ENCODE measurements at places on chromosomes 12 and 14.

GRCh38 chr14:61385002-61385685, 63.8 kb downstream of the PRKCH start:
- DNase-seq, result no peak

DNA sequence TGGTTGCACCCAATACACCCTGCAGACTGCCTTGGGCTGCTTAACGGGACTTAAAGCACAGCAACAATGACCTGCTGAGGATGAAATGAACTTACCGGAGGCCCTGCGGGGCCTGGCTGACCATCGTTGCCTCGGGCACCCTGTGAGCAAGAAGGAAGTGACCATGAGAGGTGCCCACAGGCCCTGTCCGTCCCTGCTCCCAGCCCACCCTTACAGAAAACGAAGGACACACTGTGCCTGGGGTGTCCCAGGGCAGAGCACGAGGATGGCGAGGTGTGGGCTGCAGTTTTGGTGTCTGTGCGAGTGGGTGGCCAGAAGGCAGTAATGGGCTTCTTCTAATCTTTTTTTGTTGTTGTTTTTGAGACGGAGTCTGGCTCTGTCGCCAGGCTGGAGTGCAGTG, 14.6 kb downstream of the COL2A1 start:
- DNase-seq, result no peak

DNA sequence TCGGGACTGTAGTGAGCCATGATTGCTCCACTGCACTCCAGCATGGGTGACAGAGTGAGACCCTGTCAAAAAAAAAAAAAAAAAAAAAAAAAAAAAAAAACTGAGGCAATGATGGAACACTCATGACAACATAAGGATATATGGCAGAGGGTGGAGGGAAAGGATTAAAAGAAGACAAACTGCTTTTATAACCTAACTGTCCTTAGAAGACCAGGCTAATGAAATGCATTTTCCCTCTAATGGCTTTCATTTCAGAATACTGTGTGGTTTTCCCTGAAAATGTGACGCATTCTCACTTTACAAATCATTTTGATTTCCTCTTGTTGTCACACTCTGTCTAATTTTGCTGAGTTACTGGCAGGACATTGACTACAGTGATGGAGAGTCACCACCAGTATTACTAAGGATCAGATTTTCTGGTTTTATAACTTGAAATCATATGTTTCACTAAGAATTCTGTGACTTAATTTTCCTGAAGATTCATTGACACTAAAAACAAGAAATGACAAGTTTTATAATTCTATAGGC, 137.6 kb upstream of the SSTR1 start:
- peak; percentile 44 for DNase-seq

- no peak for DNase-seq
Measured at GRCh38 chr14:71380271-71380670, 473.0 kb downstream of the PCNX1 start.

- no peak for DNase-seq
Measured at GRCh38 chr12:83388551-83388950, 701.8 kb downstream of the TMTC2 start.

GRCh38 chr12:113152835-113153814, 3.6 kb downstream of the CFAP73 start:
- DNase-seq, result peak; percentile 89

GRCh38 chr14:76956316-76957090, 72.0 kb downstream of the IRF2BPL start:
- DNase-seq, result peak; percentile 95

GRCh38 chr14:62462988-62463387, 582.3 kb downstream of the KCNH5 start:
- DNase-seq, result no peak

DNA sequence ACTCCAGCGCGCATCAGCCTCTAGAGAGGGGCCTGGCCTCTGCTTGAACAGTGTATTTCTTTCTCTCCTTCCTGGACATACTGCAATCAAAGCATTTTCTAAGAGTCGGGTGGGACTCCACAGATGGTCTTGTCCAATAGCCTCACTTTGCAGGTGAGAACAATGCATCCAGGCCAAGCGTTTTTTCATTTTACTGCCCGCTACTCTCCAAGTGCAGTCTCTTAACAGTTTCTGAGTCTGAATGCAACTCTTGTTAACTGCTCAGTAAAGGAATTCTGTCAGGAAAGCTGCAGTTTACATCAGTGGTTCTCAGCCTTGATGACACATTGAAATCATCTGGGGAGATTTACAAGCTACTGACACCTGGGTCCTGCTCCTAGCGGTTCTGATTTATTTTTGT, 57.0 kb downstream of the IRF2BPL start:
- DNase-seq, result no peak

GRCh38 chr14:104477117-104477623, 102.4 kb upstream of the C14orf180 start:
- no peak for DNase-seq

GRCh38 chr12:121571920-121572319, 8.9 kb downstream of the KDM2B start:
- no peak for DNase-seq

- DNase-seq, result no peak
Measured at GRCh38 chr12:11769723-11770514, 120.4 kb downstream of the ETV6 start.

- no peak for DNase-seq
Measured at GRCh38 chr12:129949651-129950050, 45.8 kb upstream of the TMEM132D start.

GRCh38 chr12:66241061-66242043, 52.3 kb downstream of the IRAK3 start:
- DNase-seq, result no peak

GRCh38 chr14:103634156-103634555, 5.1 kb downstream of the KLC1 start:
- DNase-seq, result no peak

GRCh38 chr14:71400871-71401321, 493.6 kb downstream of the PCNX1 start:
- DNase-seq, result no peak

DNA sequence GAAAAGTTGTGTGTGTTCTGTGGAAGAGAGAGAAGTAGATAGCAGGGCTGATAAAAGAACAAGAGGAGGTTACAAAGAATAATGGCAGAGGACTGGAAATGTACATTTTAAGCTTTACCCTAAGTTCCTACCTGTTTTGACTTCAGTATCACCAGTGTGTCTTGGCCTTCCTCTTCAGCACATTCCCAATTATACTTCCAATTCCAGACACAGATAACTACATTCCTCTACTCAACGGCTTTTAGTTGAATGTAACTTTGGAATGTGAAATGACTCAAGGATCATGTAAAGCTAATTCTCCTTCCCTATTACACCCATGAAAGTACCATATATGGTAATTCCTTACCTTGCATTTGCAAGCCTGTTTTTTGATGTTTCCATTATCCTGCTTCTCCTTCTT, 5.0 kb downstream of the MGST1 start:
- no peak for DNase-seq

DNA sequence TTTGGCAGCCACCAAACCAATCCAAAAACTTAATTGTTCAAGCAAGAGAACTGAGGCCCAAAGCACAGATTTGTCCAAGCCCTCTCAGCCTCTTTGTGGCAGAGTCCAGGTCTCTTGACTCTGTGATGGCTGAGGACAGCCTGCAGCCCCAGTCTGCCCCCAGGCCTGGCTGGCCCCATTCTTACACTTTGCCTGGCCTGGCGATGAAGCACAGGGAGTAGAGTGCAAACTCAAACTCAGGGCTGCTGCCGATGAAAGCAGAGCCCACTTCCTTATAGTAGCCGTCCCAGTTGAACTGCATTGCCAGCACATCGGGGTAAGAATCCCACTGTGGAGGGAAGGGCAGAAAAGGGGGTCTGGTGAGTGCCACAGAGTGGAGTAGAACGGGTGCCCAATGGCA, 5.6 kb upstream of the RPAP3 start:
- DNase-seq, result no peak
